ENCODE measurements at places on chromosomes 16 and 17.
A peak's percentile ranks its signal among the peaks of the same experiment; 100 is the strongest.

DNA sequence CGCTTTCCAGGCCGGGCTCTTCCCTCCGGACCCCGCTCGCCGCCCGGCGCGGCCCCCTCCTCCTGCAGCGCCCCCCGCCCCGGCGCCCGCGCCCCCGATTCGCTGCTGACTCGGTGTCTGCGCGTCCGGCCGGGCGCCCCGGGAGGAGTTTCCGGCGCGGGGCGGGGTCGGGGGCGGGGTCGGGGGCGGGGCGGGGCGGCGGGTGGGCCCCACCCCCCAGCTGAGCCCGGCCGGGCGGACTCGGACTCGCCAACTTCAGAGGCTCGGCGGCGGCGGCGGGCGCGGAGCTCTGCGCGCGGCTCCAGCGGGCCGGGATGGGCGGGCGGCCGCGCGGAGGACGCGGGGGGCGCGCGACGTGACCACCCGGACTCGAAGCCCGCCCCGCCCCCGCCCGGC is at the start of gene METRNL:
Gene METRNL, plus strand, starts transcription at position 258 of the 396 bp plus-strand sequence. CDS start 207 bp downstream, outside the sequence.
- DNase-seq, result no peak

- no peak for DNase-seq
Measured at GRCh38 chr16:886084-886543, 84.7 kb downstream of the LMF1 start.

DNA sequence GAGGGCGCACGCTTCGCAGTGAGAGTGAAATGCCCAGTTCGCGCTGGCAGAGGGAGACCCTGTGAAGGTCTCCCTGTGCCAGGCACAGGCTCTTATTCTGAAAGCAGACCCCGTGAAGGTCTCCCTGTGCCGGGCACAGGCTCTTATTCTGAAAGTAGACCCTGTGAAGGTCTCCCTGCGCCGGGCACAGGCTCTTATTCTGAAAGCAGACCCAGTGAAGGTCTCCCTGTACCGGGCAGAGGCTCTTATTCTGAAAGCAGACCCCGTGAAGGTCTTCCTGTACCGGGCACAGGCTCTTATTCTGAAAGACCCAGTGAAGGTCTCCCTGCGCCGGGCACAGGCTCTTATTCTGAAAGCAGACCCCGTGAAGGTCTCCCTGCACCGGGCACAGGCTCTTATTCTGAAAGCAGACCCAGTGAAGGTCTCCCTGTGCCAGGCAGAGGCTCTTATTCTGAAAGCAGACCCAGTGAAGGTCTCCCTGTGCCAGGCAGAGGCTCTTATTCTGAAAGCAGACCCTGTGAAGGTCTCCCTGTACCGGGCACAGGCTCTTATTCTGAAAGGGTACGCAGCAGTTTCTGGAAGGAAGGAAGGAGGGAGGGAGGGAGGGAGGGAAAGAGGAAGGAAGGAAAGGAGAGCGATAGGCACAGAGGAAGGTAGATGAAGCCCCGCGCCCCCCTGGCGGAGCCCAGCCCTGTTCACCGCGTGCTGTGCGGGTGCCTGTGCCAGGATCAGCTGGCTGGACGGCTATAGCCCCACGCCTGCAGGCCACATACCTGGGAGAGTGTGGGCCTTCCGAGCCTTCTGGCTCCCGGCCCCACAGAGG is 55.3 kb downstream of the WDR45B start:
- peak; percentile 19 for DNase-seq

GRCh38 chr17:38711792-38712571 is 6.9 kb downstream of the MLLT6 start:
- DNase-seq, result no peak

DNA sequence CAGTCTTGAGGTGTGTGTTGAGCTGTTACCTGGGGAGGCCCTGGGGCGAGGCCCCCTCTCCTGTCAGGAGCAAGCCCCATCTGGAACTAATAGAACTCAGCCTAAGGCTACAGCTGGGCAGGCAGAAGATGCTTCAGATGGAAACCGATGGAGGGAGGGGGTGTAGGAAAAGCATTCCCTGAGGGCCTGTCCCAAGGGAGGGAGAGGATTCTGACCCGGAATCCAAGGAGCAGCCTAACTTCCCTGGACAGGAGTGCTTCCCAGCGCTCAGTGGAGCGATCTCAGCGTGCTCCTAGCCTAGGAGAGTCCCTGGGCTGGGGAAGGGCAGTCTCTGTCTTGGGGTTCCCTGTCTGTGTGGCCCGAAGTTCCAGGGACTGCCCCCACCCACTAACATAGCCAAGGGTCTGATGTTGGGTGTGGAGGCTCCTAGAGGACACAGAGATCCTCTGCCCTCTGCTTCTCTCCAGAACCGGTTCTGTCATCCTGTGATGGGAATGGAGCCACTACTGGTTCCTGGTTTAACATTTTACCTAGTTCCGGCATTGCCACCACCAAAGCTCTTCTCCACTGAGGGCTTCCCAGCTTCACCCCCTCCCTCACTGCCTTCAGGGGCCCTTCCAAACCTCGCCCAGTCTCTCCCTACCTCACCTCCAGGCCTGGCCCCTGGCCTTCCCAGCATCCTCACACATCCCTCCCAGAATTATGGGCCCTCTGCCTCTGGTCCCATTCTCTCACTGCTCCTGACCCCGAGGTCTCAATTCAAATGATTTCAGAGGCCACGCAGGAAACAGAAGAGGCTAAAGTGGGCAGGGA is 58.7 kb downstream of the RTN4RL1 start:
- DNase-seq, result no peak

- DNase-seq, result no peak
Measured at GRCh38 chr17:45144199-45145034, 3.9 kb upstream of the HEXIM1 start.

DNA sequence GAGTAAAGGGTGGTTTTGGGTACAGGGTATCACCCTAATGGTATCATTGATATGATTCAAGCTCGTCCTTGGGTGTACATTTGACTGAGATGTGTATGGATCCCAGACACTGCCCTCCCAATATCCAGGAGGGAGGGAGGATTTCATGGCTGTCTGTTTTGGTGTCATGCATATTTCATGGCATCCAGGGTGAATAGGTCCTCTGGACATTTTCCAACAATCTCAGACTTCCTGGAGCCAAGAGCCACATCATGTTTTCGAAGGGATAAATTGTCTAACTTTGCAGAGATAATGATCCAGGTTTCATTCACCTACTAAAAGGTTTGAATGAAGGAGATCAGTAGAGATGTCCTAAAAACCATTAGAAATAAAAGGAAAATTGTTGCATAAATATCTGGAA is 431.9 kb downstream of the SHISA9 start:
- DNase-seq, result no peak

DNA sequence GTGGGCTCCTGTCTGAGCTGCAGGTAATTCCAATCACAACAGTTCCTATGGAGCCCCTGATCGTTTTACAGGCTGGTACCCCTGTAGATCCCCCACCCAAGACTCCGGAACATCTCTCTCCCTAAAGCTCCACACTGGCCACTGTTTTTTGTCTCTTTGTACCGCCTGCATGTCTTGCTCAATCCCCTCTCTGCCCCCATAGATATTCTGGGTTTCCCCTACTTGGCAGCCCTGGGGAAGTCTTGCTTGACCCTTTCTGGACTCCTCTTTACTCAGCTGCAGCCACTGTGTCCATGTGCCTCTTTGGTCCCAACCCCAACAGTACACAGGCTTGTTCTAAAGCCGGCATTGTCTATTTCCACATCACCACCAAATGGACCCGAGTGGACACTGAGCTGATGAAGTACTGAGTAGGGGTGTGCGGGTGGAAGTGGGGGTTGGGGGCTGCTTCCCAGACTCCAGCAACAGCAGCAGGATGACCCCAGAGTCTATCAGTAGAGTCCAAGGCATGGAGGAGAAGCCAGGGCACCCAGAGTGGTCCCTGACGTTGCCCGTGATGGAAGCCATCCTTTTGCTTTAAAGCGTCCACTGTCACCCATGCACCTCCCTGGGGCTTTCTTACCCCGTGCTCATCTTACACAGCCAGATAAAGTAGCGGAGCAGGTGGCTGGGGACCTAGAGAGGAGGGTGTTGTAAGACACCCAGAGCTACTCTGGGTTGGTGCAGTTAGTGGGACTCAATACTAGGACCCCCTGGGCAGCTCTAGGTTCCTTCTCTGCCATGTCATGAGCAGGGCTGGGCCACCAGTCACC is 6.4 kb downstream of the CD300LB start:
- no peak for DNase-seq

DNA sequence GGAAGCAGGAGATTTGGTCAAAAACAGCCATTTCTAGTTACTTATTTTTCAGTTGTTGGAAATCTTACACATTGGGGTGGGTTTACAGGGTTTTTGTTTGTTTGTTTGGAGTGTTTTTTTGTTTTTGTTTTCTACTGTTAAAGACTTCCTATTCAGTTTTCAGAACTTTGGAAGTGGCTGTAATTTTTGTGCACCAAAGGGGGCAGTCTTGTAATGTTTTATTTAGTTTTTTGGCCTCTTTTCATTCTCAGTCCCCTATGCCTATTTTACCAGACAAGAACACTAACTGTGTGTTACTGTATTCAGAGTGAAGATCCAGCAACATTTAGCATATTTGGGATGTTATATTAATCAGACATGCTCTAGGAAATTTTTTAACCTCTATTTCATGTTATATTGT is 20.6 kb downstream of the TPPP3 start:
- DNase-seq, result peak; percentile 13

GRCh38 chr16:414395-415169 is 10.9 kb upstream of the RAB11FIP3 start:
- no peak for DNase-seq

DNA sequence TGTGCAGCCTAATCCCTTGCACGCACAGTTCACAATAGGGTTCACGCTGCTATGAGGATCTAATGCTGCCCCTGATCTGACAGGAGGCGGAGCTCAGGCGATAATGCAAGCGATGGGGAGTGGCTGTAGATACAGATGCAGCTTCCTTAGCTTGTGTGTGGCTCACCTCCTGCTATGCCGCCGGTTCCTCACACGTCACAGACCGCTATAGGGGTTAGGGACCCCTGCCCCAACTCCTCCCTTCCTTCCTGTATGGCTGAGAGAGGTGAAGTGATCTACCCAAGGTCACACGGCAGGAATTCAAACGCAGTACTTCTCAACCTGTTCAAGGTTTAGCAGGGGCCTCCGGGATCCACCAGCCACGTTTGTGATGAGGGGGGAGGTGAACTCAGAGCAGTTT is 13.4 kb upstream of the PLLP start:
- no peak for DNase-seq

DNA sequence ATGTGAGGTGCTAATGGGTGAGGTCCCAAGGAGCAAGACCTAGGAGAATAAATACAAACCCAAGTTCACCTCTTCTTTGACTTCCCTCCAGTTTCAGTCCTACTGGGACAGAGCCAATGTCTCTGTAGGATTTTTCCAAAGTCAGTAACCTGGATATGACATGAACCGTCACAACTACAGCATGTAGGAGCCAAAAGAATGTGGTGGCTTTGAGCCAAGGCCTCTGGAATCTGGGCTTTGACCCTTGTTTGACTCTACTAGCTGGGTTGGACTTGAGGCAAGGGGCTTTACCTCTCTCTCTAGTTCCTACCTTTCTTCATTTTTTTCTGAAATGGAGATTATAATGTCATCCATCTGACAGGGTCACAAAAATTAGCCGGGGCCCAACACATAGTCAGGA is 91.4 kb downstream of the CACNG3 start:
- DNase-seq, result no peak

DNA sequence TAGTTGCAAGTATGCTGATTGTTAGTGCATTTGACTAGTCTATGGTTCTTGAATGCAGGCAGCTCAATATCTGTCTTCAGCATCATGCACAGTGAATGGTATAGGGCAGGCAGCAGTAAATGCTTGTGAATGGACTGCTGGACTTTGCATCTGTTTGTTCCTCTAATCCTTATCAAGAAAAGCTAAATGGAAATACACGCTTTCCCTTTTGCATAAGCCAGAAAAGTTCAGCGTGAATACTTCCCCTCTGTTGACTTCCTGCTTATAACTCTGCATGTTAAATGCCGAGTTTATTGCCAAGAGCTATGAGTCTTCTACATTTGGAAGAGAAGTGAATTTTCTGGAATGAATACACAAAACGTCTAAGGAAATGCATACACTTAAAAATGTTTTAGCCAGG is 127.9 kb upstream of the CPHXL start:
- DNase-seq, result no peak

DNA sequence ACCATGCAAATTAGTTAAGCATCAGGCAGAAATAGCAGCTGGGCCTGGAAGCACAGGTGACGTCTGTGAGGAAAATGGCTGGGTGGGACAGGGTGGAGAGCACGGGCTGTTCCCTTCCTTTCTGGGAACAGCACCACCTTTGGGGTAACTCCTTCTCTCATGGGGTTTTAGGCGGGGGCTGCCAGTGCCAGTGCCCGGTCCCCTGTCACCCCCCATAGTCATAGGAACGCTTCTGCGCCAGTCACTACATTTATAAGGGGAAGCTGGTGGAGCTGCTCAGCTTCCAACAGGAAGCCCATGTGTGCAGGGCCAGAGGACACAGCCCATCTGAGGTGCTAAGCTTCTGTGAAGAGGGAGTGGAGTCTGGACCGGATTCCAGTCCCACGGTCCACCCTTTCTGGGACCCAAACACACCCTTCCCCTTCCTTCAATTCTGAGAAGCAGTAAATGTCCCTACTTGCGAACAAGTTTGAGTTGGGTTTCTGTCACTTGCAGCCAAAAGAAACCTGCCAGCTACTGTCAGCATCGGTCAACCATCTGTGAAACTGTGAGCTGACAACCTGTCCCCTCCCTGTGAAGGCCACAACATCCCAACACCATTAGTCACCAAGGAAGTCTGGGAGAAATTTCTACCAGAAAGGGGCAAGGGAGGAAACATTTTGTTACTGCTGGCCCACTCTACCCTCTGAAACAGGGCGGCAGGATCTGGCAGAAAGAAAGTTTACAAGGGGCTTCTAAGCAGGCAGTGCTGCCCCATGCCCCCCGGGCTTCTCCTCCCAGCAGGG is 86.0 kb upstream of the AMZ2 start:
- no peak for DNase-seq

- no peak for DNase-seq
Measured at GRCh38 chr17:28549236-28550132, 2.9 kb downstream of the UNC119 start.

DNA sequence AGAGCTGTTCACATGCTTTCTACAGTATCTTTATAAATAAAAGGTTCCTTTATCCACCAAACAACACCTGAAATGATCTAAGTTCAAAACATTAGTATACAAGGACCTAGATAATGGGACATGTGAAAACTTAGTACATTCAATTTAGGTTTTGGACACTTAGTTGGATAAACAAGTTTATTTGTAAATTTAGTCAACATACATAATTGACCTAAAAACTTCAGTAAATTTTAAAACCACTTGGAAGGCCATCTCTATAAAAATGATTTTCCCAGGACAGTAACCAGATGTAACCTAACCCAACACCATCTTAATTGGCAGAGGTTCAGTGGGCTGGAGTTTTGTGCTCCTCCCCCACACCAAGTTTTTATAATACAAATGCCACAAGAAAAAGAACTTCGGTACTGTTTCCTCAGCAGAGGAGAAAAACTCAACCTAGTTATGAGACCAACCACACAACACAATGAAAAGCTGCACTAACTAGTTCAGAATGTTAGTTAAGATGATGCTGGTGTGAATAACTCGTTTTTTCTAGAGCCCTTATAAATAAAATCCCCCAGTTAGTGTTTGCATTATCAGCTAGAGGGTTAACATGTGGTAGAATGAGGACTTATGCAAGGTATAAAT is 7.2 kb upstream of the UNK start:
- DNase-seq, result no peak

- peak; percentile 44 for DNase-seq
Measured at GRCh38 chr16:75580-76501, 2.2 kb upstream of the MPG start.

GRCh38 chr16:53266156-53266555 is 168.1 kb upstream of the RBL2 start:
- no peak for DNase-seq

Measured in DMS 273 treated with DMSO at 0.1 percent for 48 hours (cell line).